NCI-H1694 (cell line): ENCODE measurements at places on chromosomes 16 and 17.

- DNase-seq: no peak
Measured at GRCh38 chr17:81715872-81716673, 4.0 kb downstream of the SLC25A10 start.

GRCh38 chr17:4843321-4844000 lies 10.3 kb downstream of the MINK1 start:
- no peak for DNase-seq

DNA sequence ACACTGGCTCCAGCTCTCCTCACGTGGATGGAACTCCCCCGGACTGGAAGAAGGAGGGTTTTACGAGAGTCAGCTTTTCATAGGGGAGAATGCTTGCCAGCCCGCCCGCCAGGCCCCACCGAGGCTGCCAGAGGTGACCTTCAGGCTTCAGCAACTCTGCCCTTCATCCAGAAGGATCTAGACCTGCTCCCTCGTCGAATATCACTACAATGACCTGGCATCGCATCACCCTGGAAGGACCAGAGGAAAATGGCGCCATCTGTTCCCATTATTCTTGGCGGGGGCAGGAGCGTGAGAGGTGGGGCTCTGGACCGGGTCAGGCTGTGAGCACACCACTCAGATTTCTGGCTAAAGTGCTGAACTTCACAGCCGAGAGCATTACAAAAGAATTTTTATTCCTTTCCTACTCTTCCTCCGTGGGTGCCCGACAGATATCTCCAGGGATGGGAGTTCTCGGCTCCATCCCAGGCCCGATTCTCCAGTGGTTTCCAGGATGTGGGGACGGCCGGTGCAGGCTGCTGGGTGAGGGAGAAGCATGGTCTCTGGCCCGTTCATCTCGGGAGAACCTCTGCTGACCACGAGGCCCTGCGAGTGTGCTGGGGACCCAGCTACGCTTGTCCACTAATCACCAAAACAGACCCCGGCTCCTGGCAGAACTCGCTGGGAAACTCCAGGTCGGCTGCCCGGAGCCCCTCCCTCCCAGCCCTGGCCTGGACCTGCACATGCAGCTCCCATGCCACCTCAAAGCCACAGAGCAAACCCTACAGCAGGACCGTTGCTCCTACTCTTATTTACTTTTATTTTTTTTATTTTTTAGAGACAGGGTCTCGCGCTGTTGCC lies 36.8 kb upstream of the ZNF469 start:
- no peak for DNase-seq

DNA sequence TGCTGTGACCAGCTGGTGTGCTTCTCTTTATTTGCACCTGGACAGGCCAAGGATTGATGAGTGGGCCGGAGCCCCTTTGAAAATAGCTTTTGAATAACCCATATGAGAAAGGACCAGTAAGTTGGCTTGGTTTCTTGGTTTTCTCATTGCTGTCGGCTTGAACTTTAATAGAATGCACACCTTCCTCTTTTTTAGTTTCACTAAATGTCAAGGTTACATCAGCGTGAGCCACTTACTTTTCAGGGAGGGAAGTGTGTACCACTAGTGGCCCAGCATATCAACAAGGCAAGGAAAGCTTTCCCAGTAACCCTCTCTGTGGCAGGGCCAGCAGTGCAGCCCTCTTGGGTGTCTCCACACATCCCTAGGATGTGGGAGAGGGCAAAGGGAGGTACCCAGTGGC lies 433.3 kb downstream of the CA10 start:
- DNase-seq: no peak

GRCh38 chr17:50141745-50142110 lies 8.7 kb downstream of the PPP1R9B start:
- DNase-seq: no peak

DNA sequence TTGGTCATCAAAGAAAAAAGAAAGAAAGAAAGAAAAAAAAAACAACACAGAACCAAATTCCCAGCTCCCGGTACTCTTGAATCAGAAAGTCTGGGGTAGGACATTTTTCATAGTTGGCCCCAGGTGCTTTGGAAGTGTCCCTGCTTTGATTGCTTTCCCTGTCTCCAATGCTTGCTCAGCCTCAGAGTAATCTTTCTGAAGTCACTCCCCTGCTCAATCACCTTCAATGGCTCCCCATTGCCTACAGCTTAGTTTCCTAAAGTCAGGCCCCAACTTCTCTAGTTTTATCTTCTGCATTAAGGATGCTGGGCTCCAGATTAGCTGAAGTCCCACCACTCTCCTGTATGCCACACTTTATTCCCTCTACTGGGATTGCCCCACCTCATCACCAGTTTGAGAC lies 17.1 kb downstream of the CNGB1 start:
- DNase-seq: no peak

GRCh38 chr17:39647256-39647655 lies 10.3 kb downstream of the STARD3 start:
- no peak for DNase-seq

DNA sequence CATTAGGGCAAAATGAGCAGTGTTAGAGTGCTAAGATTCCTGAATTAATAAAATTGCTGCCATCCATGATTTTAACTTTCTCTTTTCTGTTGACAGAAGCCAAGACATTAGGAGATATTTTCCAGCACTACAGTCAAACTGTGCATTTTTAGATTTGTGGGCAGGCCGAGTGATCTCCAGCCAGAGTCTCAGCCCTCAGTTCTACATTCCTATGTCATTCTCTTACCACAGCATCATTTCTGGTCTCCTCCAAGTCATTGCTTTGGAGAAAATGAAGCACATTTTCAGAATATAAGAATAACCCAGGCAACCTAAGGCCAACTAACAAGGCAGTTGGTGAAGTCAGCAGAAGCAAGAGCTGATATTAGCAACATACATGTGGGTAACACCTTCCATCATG lies 74.6 kb upstream of the NUDT7 start:
- no peak for DNase-seq

DNA sequence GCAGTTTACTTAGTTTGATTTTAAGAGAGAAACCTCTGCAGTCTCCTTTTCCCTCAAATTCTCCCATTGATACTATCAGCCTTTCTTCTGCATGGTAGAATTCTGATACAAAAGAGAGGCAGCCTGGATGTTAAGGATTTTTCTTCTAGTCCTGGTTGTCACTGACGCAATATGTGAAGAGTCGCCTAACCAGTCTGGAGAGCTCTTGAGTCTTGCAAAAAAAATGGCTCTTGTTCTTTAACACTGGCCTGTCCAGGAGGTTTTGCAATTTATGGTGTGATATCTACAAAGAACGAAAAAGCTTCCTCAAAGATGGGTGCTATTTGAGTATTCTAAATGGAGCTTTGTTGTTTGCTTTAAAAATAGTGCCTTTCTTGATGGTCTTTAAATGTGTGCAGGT lies 28.9 kb downstream of the COX10 start:
- no peak for DNase-seq

DNA sequence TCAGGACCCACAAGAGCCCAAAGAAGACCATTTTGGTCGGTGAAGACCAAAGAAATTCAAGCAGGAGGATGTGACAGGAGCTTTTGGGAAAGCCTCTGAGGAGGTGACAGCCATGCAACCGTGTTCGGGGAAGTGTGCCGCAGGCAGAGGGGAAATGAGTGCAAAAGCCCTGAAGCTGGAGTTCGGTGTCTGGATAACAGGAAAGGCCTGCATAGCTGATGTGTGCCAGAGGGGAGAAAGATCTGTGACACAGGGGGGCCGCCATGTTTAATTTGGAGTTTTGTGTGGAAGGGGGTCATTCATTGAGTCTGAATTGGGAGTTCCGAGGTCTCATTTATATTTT lies 870 bp upstream of the ZC3H7A start:
- DNase-seq: no peak

GRCh38 chr16:2592786-2593185 lies 55.0 kb downstream of the PDPK1 start:
- DNase-seq: no peak

DNA sequence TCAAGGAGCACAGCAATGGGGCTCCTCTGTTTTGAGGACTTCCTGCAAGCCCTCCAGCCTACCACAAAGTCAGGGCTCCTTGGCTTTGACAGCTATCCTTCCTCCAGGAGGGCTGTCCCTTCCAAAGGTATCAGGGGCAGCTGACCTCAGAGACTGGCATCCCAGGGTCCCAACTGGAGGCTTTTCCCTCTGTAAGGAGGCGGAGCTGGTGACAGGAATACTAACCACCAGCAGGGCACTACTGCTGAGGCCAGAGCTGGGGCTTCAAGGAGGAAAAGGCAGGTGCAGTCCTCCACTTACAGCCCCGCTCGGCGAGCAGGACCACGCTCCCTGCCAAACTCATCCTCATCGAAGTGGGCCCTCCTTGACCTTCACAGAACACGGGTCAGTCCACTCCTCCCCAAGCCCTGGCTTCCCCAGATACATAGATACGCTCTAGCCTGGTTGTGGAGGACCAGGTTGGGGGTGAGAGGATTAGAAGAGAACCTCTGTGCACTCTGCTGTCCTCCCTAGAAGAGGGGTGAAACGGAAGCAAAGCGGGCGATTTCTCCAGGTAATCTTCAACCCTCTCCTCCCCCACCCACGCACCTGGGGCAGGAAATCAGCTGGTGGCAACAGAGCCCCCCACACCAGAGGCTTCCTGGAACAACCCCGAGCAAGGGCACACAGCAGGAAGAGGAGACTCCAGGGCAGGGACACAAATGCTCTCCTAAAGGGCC lies 20.5 kb downstream of the ST3GAL2 start:
- DNase-seq: no peak

DNA sequence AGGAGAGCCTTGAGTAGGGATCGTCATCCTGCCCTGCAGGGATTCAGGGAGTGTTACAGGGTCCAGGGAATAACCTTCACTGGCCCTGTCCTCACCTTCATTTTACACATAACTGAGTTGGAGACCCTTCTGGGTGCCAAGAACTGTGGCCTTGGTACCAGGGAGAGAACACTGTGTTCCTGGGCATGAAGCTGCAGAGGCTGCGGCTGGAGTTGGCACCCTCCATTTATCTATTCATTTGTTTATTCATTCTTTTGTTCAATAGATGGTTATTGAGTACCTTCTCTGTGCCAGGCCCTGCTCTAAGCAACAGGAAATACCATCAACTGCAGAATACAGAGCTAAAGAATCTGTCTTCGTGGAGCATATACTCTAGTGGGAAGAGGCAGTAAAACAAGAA lies 6.7 kb downstream of the ABCC3 start:
- no peak for DNase-seq

GRCh38 chr17:72467841-72468653 lies 347.2 kb downstream of the SOX9 start:
- DNase-seq: peak; percentile 26

DNA sequence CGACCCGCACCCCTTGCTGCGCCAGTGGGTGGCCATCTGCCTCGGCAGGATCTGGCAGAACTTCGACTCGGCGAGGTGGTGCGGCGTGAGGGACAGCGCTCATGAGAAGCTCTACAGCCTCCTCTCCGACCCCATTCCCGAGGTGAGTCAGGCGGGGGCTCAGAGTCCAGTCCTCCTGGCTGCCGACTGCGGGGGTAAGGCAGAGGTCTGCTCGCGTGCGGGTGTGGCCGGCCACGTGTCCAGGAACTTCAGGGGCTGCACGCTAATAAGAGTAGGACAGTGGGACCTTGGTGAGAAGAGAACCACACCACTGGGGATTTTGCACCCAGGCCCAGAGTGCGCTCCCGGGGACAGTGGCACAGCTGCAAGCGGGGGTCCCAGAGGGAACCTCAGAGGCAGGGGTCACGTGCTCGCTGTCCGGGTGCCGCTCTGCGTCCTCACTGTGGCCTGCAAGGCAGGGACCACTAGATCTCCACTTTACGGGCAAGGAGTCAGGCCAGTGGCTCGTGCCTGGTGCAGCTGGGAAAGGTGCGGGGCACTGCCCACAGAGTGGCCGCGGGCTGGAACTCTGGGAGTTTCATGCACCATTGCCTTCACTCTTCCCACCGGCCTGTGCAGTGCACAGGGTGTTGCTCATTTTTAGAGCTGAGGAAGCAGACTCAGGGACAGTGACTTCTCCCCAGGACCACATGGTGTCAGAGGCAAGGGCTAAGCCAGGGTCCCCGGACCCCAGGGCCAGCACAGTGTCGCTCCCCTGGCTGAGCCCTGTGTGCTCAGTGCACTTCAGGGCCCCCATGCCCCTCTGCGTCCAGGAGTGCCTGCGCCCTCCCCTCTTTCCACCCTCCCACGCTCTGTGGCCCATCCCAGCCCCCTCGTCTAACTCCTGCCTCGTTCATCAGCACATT lies 107.6 kb upstream of the CHMP6 start:
- no peak for DNase-seq

- DNase-seq: no peak
Measured at GRCh38 chr17:47281216-47281615, 27.6 kb downstream of the ITGB3 start.

DNA sequence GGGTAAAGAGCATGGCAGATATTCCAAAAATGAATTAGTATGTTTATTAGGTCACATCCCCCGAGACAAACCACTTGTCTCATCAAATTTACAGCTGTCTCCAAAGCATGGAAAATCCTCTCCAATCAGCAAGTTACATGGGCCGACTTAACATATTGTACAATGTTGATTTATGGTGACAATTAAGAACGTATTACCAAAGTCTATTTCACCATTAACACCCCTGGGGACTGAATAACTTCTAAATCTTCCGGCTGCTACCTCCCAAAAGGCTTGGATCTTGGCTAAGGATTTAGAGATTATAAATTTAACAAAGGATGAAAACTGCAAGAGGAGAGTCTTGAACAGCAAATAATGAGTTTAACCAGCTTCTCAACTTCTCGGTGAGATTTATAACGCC lies 311.9 kb downstream of the NPIPA8 start:
- DNase-seq: no peak

DNA sequence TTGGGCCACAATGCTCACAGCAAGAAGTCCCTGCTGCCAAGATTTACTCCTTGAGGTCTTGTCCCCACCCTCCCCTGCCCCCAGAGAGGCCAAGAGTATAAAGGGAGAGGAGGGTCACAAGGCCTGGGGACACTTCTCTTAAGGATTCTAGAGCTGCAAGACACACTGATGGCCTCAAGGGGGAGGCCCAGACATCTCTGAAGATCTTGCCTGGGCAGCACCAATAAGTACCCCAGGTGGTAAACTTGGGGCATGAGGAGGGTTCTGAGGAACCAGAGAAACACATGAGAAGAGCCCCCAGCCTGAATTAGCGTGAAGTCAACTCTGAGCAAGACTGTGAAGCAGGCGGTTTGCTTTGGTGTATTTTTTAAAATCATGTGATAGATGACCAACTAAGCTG lies 26.8 kb upstream of the MTMR4 start:
- no peak for DNase-seq

DNA sequence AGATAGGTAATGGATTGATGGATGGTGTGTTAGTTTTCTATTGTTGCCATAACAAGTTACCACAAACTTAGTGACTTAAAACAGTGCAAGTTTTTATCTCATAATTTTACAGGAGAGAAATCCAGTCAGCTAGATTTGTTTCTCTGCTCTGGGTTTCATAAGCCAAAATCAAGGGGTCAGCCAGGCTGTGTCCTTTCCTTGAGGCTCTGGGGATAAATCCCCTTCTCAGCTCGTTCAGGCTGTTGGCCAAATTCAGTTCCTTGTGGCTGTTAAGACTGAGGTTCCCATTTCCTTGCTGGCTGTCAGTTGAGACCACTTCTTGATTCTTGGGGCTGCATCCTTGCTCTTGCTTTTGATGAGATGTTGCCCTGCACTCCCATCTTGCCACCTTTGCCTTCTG lies 204.9 kb upstream of the CDH13 start:
- no peak for DNase-seq
